ENCODE measurements at places on chromosomes 5 and 9.

GRCh38 chr5:1554410-1554967, 30.7 kb upstream of the LPCAT1 start:
- DNase-seq: no peak

DNA sequence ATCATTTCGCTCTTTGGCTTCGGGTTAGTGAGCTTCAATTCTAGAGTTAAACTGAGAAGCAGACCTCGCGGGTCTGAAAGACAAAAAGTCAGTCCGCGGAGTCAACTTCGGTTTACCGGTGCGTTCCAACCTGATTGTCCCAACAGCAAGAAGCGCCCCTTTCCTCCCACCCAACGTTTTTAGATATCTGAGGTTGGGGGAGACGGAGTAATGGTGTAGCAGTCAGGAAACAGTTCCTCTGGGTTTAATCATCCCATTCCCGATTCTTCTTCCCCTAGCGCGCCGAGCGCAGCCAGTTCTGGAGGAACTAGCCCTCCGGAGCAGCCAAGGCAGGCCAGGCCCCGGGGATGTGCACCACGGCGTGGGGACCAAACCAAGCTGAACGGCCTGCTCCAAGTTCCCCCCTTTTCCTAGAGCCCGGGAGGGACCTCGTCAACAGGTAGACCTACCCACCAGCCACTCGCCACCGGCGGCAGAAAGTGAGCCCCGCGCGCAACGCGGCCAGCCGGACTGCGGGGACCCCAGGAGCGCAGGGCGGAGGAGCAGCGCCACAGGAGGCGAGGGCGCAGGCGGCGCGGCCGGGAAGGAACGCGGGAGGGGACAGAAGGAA, 622 bp upstream of the ISL1 start:
- no peak for DNase-seq

GRCh38 chr9:116482740-116483139, 204.4 kb upstream of the TRIM32 start:
- no peak for DNase-seq

DNA sequence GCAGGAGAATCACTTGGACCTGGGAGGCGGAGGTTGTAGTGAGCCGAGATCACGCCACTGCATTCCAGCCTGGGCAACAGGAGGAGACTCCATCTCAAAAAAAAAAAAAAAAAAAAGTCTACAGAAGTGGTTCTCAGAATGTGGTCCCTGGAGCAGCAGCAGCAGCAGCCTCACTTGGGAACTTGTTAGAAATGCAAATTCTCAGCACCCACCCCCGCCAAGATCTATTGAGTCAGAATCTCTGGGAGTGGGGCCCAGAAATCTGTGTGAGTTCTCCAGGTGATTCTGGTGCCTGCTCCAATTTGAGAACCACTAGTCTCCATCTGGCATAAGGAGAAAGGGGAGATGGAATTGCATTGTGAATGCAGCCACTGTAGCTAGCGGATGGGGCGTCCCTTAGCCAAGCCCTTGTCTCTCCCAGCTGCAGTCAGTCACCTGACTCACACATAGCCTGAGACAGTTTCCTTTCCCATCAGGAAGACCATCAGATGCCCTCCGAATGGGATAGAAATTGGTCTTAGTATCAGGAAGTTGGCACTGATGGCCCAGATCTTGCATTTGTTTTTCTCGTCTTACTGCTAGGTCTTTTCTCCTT, 12.2 kb upstream of the PTCH1 start:
- no peak for DNase-seq

DNA sequence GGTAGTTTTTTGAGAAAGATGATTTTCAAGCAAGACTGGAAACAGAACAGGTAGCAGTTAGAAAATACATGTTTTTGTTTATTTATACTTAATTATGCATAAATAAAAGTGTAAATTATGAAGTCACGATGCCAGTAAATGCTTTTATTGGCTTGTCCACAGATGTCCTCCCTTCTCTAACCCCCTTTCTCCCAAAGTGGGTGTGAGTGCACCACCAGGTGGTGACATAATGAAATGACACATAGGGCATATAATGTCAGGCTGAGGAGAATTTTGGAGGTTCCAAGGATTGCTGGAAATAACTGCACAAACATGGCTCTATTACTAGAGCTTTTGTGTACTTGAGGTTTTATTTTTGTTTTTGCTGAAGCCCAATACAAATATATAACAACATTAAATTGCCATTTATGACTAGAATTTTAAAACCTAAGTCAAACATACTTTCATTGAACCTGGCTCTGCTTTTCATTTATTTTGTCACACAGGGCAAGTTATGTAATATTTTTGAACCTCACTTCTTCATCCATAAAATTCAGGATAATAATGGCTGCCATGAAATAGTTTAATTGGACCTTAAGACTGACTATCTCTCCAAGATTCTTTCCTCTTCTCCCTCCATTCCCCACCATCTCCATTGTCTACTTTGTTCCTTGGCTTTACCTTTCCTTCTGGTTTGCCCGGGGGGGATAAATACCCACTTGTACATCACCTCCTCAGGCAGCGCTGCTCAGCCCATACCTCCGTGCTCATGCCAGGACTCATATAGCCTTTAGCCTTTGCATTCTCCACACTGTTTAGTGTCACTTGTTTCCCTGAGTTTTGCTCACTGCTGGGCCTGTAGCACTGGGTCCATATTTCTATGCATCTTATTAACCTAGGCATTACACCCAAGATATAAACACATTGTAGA, 168.8 kb downstream of the PDE4D start:
- no peak for DNase-seq

DNA sequence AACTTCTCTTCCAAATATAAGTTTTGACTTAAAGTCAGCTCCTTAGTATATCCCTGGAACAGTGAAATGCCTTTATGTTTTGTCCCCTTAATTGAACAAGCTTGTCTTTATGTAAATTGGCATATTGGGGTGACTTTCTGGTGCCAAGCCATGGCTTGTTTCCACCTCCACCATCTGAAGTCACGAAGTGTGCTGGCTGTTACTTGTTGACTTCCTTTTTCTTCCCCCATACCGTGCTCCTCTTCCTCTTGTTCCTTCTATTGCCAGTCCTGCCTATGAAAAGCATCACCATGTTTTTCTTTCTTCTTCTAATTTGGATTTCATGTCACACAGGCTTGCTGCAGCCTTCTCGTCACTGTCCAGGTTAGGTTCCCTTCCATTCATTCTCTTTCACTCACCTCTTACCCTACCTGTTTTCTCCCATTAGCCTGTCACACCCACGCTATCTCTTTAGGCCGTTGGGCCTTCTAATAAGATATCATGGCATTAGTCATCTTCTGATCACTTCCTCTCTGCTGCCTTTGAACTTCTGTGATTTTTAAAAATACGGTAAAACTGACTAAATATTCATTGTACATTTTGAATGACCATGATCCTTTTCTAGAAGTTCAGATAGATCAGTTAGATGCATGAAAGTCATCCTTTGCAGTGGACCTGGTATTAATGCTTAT, 48.1 kb downstream of the IQGAP2 start:
- DNase-seq: no peak

DNA sequence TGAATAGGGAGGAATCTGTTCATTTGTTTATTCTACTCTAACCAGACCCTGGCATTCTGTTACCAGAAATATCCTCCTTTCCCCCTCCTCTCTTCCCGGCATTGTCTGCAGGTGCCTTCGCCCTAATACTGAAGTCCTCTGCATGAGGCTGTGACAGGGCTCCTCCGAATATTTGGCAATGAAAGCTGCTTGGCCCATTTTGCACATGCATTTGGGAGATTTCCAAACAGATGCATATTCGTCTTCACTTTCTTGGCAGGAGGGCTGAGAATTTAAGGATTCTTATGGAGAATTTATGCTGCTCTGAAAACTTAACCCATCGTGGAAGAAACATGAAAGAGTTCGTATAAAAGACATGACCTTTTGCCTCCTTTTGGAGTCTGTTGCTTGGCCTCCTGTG, 484.0 kb downstream of the ZNF608 start:
- DNase-seq: no peak

DNA sequence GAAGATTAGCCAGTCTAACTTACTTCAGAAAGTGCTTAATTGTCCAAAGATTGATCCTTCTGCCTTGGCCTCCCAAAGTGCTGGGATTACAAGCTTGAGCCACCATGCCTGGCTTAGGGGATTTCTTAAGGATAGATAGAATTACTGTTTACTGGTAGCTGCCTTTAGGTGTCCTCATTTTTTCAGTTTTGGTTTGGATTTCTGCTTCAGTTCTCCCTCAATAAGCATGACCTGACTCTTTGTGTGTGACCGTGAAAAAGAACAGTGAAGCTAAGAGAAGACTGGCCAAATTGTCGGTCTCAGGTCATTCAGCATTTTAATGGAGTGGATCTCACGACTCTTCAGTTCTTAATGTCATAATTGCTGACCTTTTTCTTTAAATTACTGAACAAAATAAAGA, 22.9 kb upstream of the CMYA5 start:
- DNase-seq: no peak

DNA sequence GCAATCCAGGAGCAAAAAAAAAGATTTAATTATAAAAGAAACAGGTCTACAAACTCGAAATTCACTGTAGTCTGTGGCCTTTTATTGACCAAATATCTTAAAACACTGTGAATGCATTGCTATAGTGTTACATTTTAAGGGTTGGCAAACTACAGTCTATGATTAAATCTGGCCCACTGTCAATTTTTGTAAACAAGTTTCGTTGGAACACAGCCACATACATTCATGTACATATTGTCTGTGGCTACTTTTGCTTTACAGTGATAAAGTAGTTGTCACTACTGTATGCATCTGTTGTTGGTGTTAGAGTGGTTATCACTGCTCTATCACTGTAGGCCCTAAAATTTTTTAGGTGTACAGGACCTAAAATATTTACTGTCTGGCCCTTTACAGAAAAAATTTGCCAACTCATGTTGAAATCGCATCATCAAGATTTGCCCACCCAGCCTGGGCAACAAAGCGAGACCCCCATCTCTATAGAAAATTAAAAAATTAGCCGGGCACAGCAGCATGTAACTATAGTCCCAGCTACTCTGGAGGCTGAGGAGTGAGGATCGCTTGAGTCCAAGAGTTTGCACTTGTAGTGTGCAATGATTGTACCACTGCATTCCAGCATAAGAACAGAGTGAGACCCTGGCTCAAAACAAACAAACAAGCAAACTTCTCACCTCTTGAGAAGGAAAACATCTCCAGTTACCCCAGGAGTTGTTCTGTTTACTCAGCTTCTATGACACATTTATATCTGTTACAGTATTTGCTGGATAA, 89.0 kb downstream of the ERBIN start:
- no peak for DNase-seq

GRCh38 chr9:4334410-4334813, 34.5 kb upstream of the GLIS3 start:
- peak; percentile 25 for DNase-seq

- no peak for DNase-seq
Observed at GRCh38 chr9:122806661-122807060, 6.7 kb downstream of the OR1K1 start.

- DNase-seq: no peak
Observed at GRCh38 chr5:143791848-143792731, 19.9 kb upstream of the HMHB1 start.

GRCh38 chr5:159915904-159916840, at the start of gene ADRA1B:
TSS of gene ADRA1B (plus strand) at chr5:159916482. CDS start at chr5:159916906, 424 bp downstream.
- DNase-seq: no peak

- no peak for DNase-seq
Observed at GRCh38 chr9:136720251-136720897, 8.0 kb downstream of the DIPK1B start.

GRCh38 chr5:16628376-16628775, 11.6 kb upstream of the RETREG1 start:
- DNase-seq: no peak

- DNase-seq: no peak
Observed at GRCh38 chr9:84382720-84383119, 42.2 kb upstream of the SLC28A3 start.

DNA sequence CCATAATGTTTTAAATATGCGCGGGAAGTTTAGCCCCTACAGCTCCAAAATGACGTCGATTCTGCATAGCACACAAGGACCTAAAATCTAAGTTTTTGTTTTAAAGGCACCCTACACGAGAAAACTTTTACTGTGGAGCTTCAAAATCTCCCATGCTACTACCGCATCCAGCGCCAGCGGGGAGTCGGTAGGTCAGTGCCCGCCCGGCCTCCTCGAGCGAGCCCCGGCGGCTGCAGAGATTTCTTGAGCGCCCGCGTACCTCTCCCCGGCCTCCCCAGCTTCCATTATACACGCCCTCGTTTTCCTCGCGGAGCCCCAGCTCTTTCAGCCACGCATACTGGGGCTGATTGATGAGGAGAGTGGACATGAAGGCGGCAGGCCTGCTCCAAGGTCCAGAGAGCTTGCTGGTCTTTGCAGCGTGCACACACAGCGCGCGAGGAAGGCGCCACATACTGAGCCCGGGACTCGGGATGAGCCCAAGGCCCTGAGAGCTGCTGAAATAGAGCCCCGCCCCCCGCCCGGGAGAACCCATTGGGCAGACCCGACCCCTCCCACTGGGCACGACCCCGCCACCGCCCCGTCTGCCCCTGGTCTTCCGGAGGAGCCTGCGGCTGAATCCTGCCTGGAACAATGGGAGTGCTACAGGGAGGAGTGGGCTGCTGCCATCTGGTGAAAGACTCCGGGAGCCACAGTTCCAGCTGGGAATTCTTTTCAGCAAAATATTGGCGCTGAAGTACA, at the start of gene ALDH7A1:
ALDH7A1 (minus strand) TSS at position 472 of the 738 bp plus-strand sequence; CDS start at position 451, 21 bp downstream.
- peak; percentile 90 for DNase-seq

DNA sequence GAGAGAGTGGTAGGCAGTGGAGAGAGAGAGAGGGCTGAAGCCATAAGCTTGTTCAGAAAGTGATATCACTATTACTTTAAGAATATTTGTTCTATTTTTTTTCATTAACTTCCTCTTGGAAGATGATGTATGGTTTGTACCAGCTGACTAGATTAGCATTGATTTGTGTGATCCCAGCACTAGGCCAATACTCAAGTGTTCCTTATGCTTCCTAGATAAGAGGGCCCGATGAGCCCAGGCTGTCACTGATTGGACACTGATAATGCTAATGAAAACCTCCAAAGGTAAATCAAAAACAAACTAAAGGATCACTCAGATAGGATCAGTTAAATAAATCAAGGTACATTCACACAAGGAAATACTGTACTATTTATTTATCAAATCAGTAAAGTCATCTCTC, 52.7 kb upstream of the OTULINL start:
- no peak for DNase-seq

DNA sequence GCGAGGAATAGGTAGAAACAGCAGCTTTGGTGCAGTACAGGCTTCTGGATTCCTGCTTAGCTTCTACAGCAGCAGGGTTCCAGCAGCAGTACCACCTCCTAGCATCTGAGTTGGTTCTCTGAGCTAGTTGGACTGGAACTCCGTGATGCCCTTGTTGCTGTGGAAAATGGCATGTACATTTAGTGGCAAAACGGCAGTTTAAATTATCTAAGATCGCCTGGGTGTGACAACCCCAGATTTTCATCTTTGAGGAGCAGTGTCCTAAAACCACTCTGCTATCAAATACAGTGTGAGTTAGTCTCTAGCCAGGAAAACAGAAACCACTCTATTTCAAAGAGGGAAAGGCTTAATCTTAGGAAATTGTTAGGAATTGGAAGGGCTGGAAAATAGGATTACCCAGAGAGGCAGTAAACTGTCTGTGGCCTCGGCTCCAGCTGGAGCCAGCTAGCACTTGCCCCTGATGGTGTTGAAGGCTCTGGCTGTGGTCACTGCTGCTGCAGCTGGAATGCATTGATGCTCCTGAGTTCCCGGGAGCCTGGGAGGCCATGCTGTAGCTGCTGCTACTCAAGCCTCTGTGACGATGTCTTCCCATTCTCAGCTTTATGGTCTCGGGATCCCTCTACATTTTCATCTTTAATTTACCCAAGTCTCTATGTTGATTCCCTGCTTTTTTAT, 29.4 kb downstream of the RAD23B start:
- no peak for DNase-seq

- DNase-seq: no peak
Observed at GRCh38 chr5:114789773-114790402, 379.8 kb downstream of the TRIM36 start.

GRCh38 chr9:135601988-135602387, 37.4 kb downstream of the GLT6D1 start:
- DNase-seq: no peak

- no peak for DNase-seq
Observed at GRCh38 chr9:86519066-86519615, 164.9 kb upstream of the TUT7 start.

Data from iPS DF 19.7 (cell line).